ENCODE measurements at places on chromosomes 16 and 17.

DNA sequence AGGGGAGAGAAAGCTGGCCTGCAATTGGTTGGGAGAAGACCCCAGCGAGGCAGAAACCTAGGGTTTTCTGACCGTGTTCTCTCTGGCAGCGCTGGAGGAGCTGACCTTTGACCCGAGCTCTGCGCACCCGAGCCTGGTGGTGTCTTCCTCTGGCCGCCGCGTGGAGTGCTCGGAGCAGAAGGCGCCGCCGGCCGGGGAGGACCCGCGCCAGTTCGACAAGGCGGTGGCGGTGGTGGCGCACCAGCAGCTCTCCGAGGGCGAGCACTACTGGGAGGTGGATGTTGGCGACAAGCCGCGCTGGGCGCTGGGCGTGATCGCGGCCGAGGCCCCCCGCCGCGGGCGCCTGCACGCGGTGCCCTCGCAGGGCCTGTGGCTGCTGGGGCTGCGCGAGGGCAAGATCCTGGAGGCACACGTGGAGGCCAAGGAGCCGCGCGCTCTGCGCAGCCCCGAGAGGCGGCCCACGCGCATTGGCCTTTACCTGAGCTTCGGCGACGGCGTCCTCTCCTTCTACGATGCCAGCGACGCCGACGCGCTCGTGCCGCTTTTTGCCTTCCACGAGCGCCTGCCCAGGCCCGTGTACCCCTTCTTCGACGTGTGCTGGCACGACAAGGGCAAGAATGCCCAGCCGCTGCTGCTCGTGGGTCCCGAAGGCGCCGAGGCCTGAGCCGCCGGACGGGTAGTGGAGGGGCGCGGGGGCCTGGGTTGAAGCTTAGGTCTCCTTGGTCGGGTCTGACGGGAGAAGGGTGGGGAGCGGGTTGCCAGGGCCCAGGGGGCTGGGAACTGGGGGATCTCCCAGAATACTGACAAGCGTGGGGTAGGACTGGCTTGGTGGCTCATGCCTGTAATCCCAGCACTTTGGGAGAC, 7.4 kb upstream of the PYDC1 start:
- no peak for DNase-seq

GRCh38 chr17:21213638-21214014, 335 bp downstream of the TMEM11 start:
- peak; percentile 36 for DNase-seq

- no peak for DNase-seq
Measured at GRCh38 chr17:80108036-80108971, 6.9 kb downstream of the GAA start.

GRCh38 chr16:1669698-1670097, 8.4 kb upstream of the JPT2 start:
- DNase-seq, result no peak

DNA sequence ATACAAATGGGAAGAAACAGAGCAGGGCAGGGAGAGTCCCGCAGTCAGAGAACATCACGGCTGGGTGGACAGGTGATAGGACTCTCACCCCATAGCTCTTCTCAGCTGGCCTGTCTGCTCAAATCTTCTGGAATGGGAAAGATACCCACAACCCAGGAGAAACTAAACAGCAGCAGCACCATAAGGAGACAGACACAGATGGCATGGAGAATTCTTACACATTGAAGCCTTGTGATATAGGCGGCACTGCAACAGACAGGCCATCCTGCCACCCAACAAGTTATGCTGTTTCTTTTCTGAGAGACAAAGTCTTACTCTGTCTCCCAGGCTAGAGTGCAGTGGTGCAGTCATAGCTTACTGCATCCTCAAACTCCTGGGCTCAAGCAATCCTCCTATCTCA, 8.6 kb upstream of the ANKRD40CL start:
- DNase-seq, result no peak

GRCh38 chr17:15894258-15894657, 50.7 kb upstream of the ADORA2B start:
- no peak for DNase-seq

DNA sequence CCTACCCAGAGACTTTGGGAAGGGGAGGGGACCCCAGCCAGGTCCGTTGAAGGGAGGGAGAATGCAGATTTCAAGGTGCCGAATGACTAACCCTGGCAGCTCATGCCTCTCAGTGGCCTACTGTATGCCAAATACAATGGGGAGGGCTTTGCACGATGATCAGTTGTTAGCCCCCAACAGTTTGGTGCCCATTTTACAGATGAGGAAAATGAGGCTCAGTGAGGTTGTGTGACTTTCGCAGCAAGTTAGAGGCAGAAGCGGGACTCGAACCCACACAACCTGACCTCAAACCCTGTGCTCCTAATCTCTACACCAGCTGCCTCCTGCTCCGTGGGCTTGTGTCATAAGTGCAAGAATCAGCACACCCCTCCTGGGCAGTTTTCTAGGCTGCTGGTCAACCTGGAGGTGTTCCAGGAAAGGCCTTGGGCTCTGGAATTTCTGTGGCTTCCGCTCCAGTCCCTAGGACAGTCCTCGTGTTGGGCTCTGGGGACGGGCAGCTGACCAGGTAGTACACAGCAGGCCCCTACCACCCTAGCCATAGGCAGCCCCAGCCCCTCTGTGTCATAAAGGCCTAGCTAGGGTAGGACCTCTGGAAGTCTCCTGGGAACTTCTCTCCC, 11.9 kb upstream of the NAGPA start:
- DNase-seq, result no peak

GRCh38 chr17:69333561-69333960, 6.6 kb upstream of the ABCA5 start:
- no peak for DNase-seq

DNA sequence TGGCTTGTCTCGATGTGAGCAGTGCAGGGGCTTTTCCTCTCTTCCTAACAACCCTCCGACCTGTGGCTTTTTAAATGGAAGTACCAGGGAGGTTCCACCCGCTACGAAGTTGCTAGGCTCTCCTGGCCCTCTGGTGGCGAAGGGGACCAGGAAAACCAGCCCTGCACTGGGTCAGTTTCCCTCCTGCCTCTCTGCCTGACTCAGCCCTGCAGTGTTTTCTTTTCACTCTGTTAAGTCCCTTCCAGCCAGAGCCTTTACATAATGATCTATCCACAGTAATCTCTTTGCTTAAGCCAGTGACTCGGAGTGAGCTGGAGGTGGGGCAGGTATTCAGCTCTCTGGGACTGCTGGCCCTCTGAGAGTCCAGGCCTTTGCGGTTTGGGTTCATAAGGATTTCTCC, 331.3 kb upstream of the EEF2KMT start:
- DNase-seq, result no peak

GRCh38 chr16:30053376-30054015, 12.1 kb upstream of the ALDOA start:
- DNase-seq, result no peak
